ENCODE measurements at places on chromosomes 7 and 10. TPM values are rescaled to one million over a fixed set of nuclear protein-coding genes. Genes with fewer than 3 reads are reported as not detected.

NKX2-3 gene
- not detected for total RNA-seq

LRMDA gene
- 0.98 TPM for total RNA-seq

CFAP69 gene
- 2.5 TPM for total RNA-seq

CYP2C8 gene
- 2.5 TPM for total RNA-seq

GDF2 gene
- total RNA-seq, result not detected

- DNase-seq, result peak; percentile 69
Measured at GRCh38 chr10:70052462-70053217, at the start of gene MACROH2A2. MACROH2A2 (plus strand) TSS chr10:70052846; CDS start chr10:70075659, 22,813 bp downstream.

GRCh38 chr10:30873411-30873810 is 158.3 kb downstream of the ZNF438 start:
- no peak for DNase-seq

- no peak for DNase-seq
Measured at GRCh38 chr10:18149196-18149800, 9.1 kb downstream of the CACNB2 start.

DNA sequence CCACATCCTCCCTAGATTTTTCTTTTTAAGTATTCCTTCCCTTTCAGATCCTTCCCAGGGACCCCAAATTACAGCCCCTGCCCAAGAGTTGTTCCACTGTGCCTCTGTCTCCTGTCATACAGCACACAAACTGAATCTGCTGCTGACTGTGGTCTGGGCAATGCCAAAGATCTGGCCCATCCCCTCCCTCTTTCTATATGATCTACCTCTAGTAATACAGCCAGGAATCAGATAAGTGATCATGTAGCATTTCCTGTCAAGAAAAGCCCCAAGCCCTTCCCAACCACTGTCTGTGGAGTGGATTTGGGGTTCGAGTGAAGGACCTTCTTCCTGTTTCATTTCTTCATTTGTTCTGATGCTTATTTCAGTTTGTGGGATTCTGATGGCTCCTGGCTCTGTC is 6.7 kb downstream of the STX1A start:
- DNase-seq, result no peak

DNA sequence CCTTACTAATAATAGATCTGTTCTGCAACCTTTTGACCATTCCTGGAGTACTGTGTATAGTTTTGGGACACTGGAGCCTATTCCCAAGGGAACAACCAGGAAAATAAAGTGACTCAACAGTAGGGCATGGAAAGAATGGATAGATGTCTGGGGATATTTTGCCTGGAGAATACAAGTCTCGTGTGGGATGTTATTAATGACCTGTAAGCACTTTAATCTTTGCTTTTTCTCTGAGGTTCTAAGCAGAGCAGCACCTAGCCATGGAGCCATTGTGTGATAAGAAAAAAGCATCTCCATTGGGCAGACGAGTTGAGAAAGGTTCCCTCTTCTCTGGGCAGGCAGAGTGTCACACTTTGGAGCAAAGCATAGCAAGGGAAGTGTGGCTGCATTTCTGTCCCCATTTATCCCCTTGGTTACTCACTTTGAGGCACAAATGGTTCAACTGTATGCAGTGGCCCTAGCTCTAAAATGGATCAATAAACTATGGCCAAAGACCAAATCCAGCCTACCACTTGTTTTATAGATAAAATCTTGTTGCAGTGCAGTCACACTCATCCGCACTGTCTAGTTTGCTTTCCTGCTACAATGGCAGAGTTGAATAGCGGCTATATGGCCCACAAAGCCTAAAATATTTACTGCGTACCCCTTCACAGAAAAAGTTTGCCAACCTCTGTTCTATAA is 21.0 kb upstream of the CCDC71L start:
- no peak for DNase-seq

DNA sequence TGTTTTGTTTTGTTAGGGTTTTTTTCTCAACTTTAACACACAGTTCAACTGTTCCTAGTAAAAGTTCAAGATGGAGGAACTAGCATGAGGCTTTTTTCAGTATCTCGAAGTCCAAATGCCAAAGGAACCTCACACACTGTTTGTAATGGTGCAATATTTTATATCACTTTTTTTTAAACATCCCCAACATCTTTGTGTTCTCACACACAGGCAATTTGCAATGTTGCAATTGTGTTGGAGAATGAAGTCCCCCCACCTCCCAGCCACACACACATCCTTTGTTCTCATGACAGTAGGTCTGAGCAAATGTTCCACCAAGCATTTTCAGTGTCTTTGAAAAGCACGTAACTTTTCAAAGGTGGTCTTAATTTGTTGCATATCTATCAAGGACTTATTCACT is 120.9 kb downstream of the TWIST1 start:
- no peak for DNase-seq

- DNase-seq, result no peak
Measured at GRCh38 chr10:97109547-97109946, 76.2 kb downstream of the SLIT1 start.
